ENCODE measurements at places on chromosomes 5 and 9.

DNA sequence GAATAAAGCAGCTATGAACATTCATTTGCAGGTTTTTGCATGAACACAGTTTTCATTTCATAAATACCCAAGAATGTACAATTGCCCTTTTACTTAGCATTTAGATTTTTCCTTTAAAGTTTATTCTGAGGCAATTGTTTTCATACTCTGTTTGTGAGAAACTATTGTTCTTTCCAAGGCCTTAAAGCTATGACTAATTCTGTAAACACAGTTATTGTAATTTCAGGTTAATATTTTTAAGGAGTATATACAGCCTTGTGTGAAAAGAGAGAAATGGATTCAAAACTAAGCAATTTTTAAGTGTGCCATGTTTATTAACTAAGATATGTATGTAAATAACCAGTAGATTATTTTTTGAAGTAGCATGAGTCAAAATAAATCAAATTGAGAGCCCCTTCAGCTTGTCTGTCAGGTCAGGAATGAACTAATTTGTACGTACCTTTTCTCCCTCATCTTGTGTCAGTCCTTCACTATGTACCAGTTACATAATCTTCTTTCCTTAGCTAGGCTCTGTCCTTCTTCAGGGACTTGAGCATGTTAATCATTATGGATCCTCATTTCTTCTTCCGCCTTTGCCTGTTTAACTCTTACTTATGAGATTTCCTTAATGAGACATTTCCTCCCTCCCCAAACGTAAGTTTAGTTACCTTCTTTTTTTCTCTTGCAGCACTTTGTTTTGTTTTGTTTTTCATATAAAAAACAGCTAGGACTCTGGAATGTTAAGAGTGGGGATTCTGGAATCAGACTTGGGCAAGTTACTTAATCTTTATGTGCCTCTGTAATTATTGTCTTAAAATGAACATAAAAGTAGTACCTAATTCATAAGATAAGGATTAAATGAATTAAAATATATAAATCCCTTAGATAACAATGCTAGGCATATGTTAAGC lies 63.6 kb downstream of the NIPBL start:
- no peak for DNase-seq

- DNase-seq: no peak
Measured at GRCh38 chr5:97019435-97020117, 83.7 kb downstream of the LNPEP start.

DNA sequence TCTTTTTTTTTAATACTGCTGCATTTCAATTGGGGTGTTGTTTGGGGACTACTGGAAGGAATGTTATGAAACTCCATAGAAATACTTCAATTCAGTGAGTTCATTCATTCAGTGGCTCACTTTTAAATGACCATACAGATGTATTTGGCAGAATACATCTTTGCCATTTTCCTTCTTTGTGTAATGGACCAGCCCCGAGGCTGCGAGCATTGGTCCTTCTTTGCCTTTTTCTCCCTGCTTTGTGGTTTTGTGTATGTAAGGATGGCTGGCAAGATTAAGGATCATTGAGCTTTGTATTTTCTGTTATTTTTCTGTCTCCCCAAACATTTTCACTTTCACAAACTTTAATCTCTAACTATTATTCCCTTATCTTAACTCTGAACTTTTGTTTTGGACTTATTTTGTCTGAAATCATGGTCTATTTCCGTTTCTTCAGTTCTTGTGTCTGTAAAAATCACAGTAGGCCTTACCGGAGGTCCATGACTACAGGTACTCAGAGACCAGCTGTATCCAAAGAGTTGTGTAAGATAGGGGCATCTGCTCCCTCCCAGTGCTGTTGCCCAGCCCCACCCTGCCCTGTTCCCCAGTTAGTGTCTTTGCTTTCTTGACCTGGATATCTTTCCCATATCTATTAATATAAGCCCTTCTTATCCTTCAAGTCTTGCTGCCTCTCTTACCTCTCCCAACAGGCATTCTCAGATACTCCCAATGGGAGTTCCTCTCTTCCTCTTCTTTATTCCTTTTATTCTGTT lies 154.3 kb upstream of the DMRT1 start:
- no peak for DNase-seq

- DNase-seq: no peak
Measured at GRCh38 chr9:33129886-33130881, 37.0 kb downstream of the B4GALT1 start.

DNA sequence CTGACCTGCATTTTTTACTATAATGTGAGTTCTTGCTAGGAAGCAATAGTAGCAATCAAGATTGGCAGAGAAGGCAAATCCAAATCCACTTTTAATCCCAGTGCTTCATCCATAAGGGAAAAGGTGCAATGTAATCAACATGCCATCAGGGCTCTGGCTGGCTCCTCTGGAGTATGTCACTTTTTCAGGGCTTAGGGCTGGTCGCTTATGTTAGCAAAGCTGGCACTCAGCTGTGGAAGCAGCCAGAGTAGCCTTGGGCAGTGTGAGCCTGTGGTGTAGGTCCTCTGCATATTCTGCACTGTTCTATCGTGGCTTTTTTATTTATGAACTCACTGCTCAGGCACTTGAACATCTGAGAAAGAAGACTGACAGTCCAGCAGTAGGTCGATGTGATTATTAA lies 16.1 kb downstream of the ACTBL2 start:
- no peak for DNase-seq

DNA sequence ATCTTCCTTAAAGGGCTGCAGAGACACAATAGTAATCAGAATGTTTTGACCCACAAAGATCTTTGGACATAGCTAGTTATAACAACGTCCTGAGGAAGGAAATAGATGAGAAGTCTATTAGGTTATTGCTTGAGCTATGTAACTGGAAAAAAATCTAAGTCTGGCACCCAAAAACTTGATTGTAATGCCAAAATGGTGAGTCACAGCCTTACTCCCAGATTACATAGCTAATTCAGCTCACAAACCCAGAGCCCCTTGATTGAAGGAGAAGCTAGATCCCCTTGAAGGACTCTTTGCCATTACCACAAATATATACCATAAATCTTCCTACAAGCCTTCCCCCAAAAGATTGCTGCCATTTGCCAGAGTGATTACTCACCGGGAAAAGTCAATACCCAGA lies 341.8 kb upstream of the KIF2A start:
- no peak for DNase-seq

GRCh38 chr5:177071666-177072385 lies 14.9 kb upstream of the FGFR4 start:
- DNase-seq: peak; percentile 69

GRCh38 chr5:116542619-116543018 lies 32.0 kb downstream of the SEMA6A start:
- DNase-seq: no peak

DNA sequence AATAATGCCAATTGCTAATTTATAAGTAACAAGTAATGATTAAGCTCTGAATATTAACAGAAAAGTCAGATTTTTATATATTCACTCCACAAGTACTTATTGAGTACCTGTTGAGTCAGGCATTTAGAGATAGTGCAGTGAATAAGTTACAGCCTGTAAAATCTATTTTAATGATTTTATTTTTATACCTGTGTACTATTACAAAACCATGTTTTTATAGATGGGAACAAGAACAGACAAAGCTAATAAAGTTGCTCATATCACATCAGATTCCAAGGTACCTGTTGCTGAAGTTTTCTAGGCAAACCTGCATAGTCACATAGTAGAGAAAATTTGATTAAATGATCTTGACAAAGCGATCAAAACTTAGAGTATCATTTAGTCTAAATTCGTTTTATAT lies 623.7 kb downstream of the EFNA5 start:
- DNase-seq: no peak

- DNase-seq: no peak
Measured at GRCh38 chr5:154993461-154993860, 20.1 kb upstream of the KIF4B start.

- DNase-seq: no peak
Measured at GRCh38 chr9:3457175-3457574, 68.6 kb downstream of the RFX3 start.

- DNase-seq: no peak
Measured at GRCh38 chr5:168752012-168752411, 172.8 kb upstream of the PANK3 start.

- no peak for DNase-seq
Measured at GRCh38 chr5:3355126-3355525, 240.5 kb upstream of the IRX1 start.

- no peak for DNase-seq
Measured at GRCh38 chr5:176915906-176916305, 16.8 kb upstream of the HK3 start.

DNA sequence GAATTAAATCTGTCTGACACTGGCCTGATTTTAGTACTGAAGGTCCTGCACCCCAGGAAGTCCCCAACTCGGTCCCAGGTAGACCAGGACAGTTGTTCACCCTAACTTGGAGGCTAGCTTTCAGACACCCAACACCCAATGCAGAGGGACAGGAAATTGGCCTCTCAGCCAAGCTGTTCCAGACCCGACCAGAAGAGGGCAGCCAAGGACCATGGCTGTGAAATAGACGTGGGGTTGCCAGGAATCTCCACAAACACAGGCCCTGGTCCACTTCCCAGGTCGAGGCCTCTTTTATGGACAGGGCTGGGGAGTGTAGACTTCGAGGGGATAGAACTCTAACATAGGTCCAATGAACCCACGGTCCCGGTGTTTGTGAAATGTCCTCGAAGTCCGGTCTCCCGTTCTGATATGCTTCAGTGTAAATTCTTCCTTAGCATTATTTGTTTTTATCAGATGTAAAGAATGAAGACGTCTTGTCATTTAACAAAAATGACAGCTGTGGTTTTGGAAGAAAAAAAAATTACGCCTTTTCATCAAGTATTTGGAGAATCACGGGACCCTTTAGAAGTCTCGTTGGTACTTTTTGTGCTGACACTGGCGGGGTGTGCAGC lies 260.3 kb upstream of the ADAMTS16 start:
- DNase-seq: peak; percentile 81

GRCh38 chr5:180647941-180648500 lies 1.4 kb downstream of the FLT4 start:
- DNase-seq: peak; percentile 24

- DNase-seq: no peak
Measured at GRCh38 chr9:124286292-124286931, 28.7 kb downstream of the NEK6 start.

DNA sequence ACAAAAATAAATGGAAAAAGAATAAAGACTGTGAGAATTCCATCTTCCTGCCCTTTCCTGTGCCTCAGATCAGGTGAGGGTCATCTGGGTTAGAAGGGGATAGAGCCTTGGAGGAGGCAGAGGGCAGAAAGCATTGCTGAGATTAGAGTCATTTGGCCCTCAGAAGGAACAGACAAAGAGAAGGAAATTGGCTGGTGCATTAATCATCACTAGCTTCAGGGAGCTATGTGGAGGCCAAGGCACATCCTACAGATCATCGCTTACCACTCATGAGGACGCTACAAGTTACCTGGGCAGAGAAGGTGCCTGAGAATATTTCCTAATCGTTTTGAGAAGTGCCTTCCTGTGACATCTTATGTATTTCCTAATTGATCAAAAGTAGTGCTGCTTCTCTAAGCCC lies 74.5 kb downstream of the C7 start:
- DNase-seq: no peak
